ENCODE measurements at places on chromosomes 6 and 20.

GRCh38 chr6:165229216-165229615 lies 80.2 kb downstream of the C6orf118 start:
- no peak for DNase-seq

GRCh38 chr6:33751771-33752645 lies 5.3 kb upstream of the IP6K3 start:
- no peak for DNase-seq

GRCh38 chr20:50514750-50515149 lies 4.6 kb downstream of the PTPN1 start:
- no peak for DNase-seq

DNA sequence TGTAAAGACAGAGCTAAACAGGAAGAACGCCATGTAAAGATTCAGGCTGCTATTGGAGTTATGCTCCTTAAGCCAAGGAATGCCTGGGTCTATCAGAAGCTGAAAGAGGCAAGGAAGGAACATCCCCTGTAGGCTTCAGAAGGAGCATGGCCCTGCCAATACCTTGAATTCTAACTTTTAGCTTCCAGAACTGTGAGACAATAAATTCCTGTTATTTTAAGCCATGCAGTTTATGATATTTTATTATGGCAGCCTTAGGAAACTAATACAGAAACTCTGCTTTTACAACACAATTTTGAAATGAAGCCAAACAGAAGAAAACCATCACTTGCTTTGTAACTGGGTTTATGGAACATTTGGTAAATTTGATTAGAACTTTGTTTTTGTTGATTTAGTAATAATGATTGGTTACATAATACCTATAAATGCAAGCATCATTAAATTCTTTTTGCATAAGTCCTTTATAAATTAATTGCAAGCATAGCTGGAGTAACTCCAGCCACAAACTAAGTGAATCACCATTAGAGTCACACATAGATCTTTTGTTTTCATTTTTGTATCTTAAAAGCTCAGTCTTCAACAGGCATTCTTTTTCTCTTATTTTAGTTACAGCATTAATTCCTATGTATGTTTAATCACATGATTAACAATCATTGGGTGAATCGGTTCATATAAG lies 33.5 kb upstream of the TSPYL1 start:
- no peak for DNase-seq

GRCh38 chr6:75601304-75602245 lies at the start of gene SENP6:
SENP6 (plus strand) TSS chr6:75601880; CDS start chr6:75602525, 645 bp downstream.
- peak; percentile 71 for DNase-seq

- DNase-seq = no peak
Observed at GRCh38 chr6:38708496-38708895, 5.6 kb upstream of the GLO1 start.

GRCh38 chr6:44926556-44926955 lies 401.6 kb upstream of the RUNX2 start:
- no peak for DNase-seq

- DNase-seq = no peak
Observed at GRCh38 chr6:157167837-157168236, 155.5 kb downstream of the TMEM242 start.

GRCh38 chr6:53887316-53887715 lies 92.5 kb downstream of the LRRC1 start:
- DNase-seq = no peak

GRCh38 chr6:144150710-144151657 lies 667 bp downstream of the STX11 start:
- peak; percentile 70 for DNase-seq

GRCh38 chr6:47180633-47181032 lies 129.1 kb downstream of the TNFRSF21 start:
- no peak for DNase-seq

DNA sequence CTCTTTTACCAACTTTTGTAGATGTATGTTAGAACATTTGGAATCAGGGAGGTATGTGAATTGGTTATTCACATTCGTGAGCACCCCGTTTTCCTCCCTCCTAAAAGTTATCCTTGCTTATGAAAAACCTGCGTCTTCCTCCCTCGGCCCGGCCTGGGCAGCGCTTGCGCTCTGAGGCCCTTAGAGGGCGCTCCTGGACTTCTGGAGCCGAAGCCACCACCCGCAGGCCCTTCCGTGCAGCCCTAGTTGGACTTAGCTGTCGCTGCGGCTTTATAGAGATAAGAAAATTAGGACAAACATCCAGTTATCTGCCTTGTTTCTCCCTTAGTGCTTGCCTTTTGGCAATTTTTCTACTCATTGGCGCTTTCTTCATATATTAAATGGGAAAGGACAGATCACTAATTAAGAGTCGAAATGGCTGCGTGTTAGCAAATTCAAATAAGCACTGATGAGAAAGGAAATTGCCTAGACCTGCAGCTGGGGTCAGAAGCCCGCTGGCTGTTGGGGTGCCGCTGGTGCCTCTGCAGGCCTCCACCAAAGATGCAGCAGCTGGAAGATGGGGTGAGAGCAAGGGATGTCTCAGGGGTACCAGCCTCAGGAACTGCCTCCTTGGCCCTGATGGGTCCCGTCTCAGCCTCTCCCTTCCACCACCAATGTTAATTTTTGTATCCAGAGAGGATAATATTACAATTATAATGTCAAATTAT lies 5.2 kb downstream of the FNDC1 start:
- peak; percentile 60 for DNase-seq
